ENCODE measurements at places on chromosomes 12 and 14.
A peak's percentile ranks its signal among the peaks of the same experiment; 100 is the strongest.

DNA sequence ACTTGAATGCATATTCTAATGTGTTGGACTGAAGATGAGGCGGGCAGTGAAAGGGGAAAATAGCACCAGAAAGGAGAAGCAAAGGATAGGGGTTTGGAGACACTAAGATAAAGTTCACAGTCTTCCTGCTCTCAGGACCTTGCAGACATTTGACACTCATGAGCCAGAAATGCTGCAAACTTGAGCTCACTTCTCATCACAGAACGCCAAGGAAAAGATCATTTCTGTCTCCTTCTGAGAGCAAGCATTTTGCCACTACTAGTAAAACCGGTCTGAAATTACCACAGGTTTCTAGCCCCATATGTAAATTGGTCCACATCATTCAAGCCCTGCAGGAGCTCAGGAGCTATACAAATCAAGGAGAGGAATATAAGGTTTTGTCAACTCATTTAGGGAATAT, 44.6 kb upstream of the ANO2 start:
- no peak for DNase-seq

GRCh38 chr14:69068744-69069421, 84.0 kb downstream of the DCAF5 start:
- peak; percentile 66 for DNase-seq

DNA sequence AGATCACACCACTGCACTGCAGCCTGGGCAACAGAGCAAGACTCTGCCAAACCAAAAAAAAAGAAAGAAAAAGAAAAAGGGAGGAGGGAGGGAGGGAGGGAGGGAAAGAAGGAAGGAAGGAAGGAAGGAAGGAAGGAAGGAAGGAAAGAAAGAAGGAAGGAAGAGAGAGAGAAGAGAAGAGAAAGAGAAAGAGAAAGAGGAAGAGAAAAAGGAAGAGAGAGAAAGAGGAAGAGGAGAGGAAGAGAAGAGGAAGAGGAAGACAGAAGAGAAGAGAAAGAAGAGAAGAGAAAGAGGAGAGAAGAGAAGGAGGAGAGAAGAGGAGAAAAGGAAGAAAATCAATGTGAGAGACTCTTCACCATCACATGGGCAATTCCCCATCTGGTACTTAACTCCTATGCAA, 57.6 kb upstream of the CRACR2A start:
- no peak for DNase-seq

GRCh38 chr12:58302487-58303011, 361.2 kb downstream of the ATP23 start:
- no peak for DNase-seq

DNA sequence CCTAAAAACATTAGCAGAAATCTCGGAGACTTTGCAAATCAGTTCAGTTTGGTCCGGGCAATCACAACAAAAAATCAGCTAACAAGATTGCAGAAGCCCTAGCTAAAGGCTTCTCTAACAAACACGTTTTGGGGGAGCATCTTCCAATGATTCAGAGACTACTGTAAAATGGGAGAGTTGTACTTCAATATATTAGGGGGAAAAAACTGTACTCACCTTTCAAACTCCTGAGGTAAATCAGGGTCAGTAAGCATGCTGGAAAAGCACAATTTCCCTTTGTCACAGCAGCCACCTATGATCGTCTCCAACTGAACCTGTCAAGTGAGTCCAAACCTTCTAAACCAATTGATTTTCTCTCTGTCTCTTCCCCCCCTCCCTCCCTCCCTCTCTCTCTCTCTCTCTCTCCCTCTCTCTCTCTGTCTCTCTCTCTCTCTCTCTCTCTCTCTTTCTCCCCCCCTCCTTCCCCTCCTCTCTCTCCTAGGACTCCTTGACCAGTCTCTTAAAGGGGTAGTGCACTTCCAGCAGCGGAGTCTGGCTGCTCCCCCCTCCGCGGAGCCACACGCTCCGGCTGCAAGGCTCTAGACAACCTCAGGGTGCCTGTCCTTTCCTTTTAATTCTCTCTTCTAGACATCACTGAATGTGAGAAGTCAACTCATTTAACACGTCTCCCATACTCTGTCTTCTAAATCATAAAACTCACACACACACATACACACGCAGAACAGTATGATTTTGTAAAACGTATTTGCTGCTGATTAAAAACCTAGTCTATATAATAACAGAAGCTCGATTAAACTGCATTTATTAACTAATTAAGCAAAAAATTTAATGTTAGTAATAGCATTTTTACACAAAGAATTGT, at the start of gene SOX5:
Gene SOX5 (minus strand): TSS at position 323 of the 862 bp plus-strand sequence. CDS start 69 bp downstream, at position 254.
- no peak for DNase-seq

DNA sequence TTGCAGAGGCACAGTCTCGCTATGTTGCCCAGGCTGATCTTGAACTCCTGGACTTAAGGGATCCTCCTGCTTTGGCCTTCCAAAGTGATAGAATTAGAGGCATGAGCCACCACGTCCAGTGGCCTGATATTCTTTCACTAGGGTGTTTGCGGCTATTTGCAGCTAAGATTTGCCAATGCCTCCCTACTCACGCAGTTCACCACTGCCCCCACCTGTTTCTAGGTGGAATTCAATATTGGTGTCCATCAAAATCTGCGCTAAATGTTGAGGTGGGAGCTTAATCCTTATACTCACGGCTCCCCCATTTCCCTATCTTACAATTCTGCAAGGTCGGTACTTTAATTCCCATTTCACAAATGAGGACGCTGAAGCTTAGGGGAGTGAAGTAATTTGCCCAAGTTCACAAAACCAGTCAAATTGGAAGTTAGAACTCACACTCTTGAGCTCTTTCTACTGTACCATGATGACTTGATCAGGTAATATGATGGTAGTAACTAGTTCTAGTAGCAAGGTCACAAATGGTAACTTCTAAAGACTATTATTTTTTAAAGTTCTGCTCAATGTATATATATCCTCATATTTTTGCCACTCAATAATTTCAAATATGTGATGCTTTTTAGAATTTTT, 22.1 kb upstream of the LRRC9 start:
- no peak for DNase-seq

- DNase-seq, result no peak
Measured at GRCh38 chr12:6118891-6119568, 5.4 kb downstream of the VWF start.

DNA sequence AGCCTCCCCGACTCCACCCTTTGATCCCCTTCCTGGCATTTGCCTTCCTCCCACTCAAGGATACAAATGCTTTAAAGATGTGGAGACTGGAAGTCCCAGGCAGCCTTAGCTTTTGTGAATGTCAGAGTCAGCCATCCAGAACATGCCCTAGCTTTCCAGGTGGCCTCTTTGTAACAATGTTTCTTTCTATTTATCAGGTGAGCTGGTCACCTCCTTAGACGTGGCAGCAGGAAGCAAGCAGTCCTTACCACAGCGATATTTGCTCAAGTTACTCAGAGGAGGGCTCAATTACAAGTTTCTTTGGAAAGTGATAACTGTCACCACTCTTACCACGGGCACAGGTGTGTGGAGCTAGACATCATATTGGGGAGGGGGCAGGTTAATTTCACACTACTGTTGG, 4.9 kb downstream of the GALNT6 start:
- DNase-seq, result no peak

DNA sequence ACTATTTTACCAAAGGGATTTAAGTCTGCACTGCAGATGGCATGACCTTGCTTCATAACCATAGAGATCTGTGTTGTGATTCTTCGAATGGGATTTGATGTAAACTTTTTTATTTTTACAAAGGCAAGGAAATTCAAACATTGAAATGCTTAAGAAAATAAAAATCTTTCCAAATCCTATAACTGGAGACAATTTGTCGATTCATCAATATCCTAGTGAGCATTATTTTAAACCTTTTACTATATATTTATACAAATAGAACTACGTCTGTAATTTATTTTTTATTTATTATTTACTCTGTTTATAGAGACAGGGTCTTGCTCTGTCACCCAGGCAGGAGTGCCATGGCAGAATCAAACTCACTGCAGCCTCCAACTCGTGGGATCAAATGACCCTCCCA, 14.3 kb upstream of the SCAF11 start:
- DNase-seq, result no peak

DNA sequence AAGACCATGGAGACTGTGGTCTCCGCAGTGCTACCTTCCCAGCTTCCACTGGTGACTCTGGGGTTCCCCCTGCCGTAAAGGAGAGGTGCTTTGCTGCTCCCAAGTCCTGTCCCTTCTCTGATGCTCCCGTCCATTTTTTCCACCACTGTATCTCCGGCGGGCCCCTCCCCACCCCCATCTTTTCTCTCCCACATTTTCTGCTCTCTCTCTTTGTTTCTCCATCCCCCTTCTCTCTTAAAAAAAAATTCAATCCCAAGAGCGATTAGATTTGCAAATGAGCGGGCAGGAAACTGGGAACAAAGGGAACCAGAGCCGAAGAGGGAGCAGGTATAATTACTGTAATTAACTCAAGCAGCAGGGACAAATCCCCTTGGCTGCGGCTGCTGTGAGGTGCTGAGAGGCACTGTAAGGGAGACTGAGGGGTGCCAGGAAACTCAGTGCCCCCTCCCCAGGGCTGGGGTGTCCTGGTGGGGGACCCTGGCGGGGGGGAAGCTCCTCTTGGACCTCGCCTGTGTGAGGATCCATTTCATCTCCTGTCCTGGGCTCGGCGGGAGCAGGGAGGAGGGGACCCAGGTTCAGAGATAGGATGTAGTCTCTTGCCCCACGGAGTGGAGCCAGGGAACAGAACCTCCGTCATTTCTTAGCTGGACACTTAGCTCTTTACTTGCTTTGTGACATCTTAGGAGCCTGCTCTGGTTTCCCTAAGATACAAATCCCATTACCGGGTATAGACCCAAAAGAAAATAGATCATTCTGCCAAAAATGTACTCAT, 140.4 kb upstream of the NRXN3 start:
- DNase-seq, result no peak

GRCh38 chr14:65255583-65256461, 153.5 kb upstream of the MAX start:
- DNase-seq, result no peak

DNA sequence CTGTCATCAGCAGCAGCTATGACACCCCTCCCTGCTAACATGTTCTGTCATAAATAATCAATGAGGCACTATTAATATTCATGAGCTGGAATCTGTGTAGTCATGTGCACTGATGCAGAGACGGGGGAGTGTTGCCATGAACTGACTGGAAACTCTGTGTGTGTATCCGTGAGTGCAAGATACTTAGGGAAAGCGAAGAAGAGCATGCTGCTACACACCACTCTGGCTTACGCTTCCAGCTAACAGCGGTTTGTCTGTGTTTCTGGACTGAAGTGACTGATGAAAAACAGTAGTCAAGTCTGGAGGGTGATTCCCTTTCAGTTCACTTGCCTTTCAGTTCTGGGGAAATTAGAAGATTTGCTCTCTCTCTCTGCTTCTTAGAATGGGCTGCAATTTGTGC, 249.4 kb downstream of the PDZRN4 start:
- no peak for DNase-seq

- DNase-seq, result no peak
Measured at GRCh38 chr14:87066221-87066817, 926.7 kb downstream of the GALC start.

GRCh38 chr14:55123852-55124639, 5.0 kb upstream of the LGALS3 start:
- no peak for DNase-seq

- DNase-seq, result no peak
Measured at GRCh38 chr12:94755598-94755997, 105.2 kb upstream of the TMCC3 start.

Measured in AG09309 (cell line).